ENCODE measurements at places on chromosomes 3 and 15. TPM values are rescaled to one million over a fixed set of nuclear protein-coding genes. Genes with fewer than 3 reads are reported as not detected.

ITPR1 gene
- 30.0 TPM for total RNA-seq

ZSCAN2 gene
- total RNA-seq, result 8.9 TPM

FAM107A gene
- total RNA-seq, result 0.60 TPM

EAF2 gene
- 4.0 TPM for total RNA-seq

ACTC1 gene
- not detected for total RNA-seq

HESX1 gene
- not detected for total RNA-seq

POLR2M gene
- 35.8 TPM for total RNA-seq

SLC22A14 gene
- not detected for total RNA-seq

C3orf20 gene
- total RNA-seq, result not detected

GMPPB gene
- 53.7 TPM for total RNA-seq

AGTR1 gene
- total RNA-seq, result not detected

NIPA2 gene
- 85.1 TPM for total RNA-seq

CCR8 gene
- total RNA-seq, result 1.0 TPM

WDR5B gene
- total RNA-seq, result 6.7 TPM

DCUN1D1 gene
- total RNA-seq, result 60.8 TPM

BCL2A1 gene
- total RNA-seq, result not detected

SYNM gene
- 1.7 TPM for total RNA-seq

NANOGP8 gene
- total RNA-seq, result not detected

LRRC15 gene
- not detected for total RNA-seq

SLC28A1 gene
- total RNA-seq, result not detected

DLL4 gene
- total RNA-seq, result 0.17 TPM

ZNF660 gene
- 1.4 TPM for total RNA-seq

CD96 gene
- 0.05 TPM for total RNA-seq

STRIT1 gene
- total RNA-seq, result not detected

OSTN gene
- total RNA-seq, result not detected

DISP2 gene
- 0.25 TPM for total RNA-seq

TRIM42 gene
- total RNA-seq, result not detected

RLBP1 gene
- not detected for total RNA-seq

HDAC11 gene
- 23.7 TPM for total RNA-seq

SLC7A14 gene
- 0.55 TPM for total RNA-seq

TNIK gene
- 19.3 TPM for total RNA-seq

All from renal cortical epithelial cell (primary cell).